ENCODE measurements at places on chromosomes 7 and 10.

- no peak for DNase-seq
Measured at GRCh38 chr10:108422286-108422685, 1257.8 kb upstream of the SORCS1 start.

DNA sequence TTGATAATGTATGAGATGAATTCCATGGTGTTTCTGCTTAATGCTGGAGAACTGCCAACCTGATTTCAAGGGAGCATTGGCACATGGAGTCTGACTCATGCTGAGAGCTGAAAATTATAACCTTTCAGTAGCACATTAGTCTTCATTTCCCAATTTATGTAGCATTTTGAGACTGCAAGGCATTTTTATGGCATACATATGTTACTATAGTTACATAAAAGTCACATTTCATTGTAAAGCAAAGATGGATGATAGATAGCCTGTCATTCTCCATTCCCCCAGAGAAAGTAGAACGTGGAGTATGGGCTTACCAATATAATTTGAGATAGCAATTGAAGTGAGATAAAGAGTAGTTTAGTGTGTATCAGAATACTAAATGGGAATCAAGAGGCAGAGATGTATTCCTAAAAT lies 103.1 kb downstream of the SLC16A9 start:
- no peak for DNase-seq

DNA sequence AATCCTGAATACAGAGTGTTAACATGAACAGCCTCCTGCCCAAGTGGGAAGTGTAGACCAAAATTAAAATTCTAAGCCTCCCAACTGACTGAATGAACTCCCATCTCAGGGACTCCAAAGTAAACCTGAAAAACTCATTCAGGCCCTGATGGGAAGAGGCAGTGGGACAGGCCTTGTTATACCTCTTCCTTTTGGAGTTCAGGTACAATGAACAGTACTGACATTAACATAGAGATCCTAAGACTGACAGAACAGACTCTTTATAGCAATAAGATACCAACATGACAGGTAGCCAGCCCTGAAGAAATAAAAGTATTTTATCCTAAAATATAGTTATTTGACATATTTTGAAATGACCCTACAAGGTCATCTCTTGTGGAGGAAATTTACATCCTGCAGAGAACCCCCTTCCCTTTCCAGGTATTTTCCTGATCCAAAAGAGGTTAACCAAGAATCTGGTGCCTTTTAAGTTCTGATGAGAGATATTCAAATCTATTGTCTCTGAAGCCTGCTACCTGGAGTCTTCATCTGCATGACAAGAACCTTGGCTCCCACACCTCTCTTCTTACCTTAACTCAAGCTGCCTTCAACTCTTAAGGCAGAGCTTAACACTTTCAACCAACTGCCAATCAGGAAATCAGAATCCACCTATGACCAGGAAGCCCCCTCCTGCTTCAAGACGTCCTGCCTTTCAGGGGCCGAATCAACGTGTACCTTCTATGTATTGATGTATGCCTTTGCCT lies 103.3 kb upstream of the PFKP start:
- no peak for DNase-seq

DNA sequence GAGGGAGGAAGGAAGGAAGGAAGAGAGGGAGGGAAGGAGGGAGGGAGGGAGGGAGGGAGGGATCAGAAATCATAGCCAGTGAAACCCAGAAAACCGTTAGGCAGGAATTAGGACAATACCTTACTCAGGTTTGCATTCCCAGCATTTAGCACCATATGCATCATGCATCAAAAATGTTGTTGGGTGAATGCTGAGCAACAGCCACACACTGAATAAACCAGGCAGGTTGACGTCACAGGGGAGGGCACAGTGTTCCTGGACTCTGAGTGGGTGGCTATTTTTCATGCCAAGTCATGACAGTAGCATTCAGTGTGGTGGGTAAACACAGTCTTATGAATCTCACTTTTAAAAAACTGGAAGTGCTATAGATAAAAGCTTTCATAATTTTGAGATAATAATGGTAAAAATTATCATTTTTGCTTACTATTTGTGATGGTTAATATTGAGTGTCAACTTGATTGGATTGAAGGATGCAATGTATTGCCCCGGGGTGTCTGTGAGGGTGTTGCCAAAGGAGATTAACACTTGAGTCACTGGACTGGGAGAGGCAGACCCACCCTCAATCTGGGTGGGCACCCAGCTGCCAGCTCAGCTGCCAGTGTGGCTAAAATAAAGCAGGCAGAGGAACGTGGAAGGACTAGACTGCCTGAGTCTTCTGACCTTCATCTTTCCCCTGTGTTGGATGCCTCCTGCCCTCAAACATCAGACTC lies 199.1 kb upstream of the PRKCQ start:
- DNase-seq, result no peak

DNA sequence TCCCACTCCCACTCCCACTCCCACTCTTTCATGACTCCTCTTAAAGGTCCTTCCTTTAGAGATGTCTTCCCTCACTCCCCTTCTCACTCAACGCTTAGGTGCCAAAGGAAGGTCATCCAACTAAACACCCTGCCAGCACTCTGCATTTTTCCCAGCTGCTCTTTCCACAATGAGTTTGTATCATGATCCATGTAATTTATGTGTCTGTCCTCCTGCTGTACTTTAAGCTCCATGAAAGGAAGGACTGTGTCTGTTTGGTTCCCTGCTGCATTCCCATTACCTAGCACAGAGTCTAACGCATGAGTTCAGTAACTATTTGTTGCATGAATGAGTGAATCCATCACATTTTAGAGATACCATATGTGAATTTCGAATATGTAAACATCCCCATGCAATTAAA lies 252.7 kb downstream of the KIF20B start:
- DNase-seq, result no peak

- DNase-seq, result no peak
Measured at GRCh38 chr10:35838054-35838453, 196.0 kb upstream of the FZD8 start.

- no peak for DNase-seq
Measured at GRCh38 chr10:120541984-120542383, 85.0 kb downstream of the PLPP4 start.

DNA sequence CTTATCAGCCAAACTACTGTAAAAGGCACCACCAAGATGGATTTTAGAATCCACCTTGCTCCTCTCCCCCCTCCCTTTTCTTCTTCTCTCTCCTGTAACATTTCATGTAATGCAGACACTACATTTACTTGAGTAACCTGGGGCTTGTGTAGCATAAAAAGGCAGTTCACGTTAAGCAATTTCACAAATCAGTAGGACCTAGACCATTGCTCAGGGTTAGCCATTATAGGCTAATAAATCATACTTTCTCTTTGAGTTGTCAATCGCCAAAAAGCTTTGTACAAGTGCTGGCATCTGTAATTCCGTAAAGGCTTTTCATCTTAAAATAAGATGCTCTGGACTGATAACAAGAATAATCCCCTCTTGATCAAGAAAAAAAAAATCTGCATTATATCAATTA lies 224.7 kb downstream of the GLI3 start:
- no peak for DNase-seq

DNA sequence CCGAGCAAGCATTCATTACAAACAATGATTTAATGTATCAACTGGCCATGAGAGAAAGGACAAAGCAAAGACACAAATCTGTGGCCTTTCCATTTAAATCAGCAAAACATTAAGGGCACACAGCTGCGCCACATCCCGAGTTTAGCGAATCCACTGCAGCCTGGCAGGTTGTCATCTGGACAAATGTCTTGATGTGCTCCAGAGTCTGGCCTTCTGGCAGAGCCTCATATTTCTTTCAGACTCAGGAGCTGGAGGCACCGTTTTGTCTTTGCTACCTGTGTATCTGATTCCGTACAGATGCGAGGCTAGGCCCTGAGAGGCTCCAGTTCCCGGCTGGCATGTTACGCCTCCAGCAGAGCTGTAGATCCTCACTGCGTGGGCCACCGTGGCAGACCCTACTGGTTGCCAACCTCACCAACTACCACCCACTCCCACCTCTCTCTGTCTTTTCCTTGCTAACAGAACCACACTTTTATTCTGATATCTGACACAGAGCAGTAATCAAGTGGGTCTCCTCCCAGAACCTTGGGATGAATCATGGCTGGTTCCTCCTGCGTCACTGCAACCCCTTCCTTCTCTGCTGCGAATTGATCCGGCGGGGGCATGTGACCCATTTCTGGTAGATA lies 40.9 kb upstream of the EFCAB10 start:
- DNase-seq, result no peak

DNA sequence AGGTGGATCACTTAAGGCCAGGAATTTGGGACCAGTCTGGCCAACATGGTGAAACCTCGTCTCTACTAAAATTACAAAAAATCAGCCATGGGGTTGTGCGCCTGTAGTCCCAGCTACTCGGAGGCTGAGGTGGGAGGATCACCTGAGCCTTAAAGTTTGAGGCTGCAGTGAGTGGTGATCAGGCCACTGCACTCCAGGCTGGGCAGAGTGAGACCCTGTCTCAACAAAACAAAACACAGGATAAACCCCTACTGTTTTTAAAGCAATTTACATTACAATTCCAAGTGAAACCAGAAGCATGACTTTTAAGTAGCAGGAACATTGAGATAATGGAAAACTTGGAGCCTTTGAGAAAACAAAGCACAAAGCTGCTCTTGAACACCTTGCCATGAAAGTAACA lies 92.4 kb upstream of the BTBD16 start:
- no peak for DNase-seq

- DNase-seq, result no peak
Measured at GRCh38 chr10:70673043-70673928, 980 bp downstream of the ADAMTS14 start.

DNA sequence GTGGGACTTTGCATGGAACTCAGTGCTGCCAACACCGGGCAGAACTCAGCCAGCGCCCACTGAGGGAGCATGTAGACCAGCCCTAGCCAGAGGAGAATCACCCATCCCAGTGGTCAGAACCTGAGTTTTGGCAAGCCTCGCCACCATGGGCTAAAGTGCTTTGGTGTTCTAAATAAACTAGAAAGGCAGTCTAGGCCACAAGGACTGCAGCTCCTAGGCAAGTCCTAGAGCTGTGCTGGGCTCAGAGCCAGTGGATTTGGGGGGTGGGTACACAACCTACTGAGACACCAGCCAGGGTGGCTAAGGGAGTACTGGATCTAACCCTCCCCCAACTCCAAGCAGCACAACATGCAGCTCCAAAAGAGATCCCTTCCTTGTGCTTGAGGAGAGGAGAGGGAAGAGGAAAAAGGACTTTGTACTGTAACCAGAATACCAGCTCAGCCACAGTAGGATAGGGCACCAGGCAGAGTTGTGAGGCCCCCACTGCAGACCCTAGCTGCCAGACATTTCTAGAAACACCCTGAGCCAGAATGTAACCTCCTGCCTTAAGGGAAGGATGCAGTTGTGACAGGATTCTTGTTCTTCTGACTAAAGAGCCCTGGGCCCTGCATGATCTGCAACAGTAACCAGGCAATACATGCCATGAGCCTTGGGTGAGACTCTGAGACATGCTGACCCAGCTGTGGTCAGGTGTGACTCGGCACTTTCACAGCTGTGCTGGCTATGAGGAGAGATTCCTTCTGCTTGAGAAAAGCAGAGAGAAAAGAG lies 24.4 kb downstream of the GSDME start:
- no peak for DNase-seq

GRCh38 chr7:22116451-22117030 lies 170.8 kb upstream of the CDCA7L start:
- DNase-seq, result no peak

DNA sequence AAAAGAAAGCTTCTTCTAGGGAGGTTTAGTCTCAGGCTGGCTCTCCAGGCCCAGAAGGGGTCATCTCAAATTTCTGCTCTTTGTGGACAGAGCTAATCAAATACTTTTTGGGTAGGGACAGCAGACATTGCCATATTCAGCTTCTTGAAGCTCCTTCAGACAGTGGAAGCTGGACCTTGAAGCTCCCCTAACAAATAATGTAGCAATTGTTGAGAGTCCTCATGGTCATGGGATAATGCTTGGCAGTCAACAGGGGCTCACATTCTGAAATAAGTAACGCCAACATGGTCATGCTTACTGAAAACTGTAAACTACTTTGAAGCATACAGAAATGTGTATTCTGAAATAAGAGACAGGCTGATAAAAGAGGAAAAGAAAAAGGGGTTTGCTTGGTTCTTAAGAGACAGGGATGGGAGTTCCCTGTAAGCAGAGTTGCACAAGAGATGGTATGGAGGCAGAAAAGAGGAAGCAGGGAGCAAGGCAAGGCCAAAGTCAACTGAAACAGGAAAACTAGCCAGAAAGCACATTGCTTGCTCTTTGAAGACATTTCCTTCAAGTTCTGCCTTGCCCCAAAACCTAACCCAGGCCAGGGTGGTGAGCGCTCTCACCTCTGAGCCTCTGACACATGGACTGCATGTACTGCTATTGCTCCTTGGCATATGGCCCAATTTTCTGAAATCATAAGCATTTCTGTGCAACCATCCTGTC lies 53.1 kb upstream of the KMT2E start:
- no peak for DNase-seq

GRCh38 chr7:157506268-157506667 lies 169.5 kb downstream of the DNAJB6 start:
- DNase-seq, result no peak

DNA sequence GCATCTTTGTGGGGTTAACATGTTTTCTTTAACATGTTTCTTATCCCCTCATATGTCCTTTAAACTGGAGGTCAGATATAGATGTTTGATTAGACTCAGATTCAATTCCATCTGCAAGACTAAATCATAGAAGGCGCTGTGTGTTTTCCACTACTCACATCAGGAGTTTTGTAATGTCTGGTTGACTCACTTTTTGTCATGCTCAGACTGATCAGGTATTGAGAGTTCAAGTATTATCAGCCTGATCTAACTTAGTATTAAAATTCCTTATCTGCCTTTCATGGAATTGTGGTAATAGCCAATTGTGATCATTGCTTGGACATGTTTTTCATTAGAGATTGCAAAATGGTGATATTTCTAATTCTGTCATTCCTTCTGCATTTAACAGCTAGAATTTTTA lies 30.2 kb downstream of the ENTPD7 start:
- DNase-seq, result no peak

DNA sequence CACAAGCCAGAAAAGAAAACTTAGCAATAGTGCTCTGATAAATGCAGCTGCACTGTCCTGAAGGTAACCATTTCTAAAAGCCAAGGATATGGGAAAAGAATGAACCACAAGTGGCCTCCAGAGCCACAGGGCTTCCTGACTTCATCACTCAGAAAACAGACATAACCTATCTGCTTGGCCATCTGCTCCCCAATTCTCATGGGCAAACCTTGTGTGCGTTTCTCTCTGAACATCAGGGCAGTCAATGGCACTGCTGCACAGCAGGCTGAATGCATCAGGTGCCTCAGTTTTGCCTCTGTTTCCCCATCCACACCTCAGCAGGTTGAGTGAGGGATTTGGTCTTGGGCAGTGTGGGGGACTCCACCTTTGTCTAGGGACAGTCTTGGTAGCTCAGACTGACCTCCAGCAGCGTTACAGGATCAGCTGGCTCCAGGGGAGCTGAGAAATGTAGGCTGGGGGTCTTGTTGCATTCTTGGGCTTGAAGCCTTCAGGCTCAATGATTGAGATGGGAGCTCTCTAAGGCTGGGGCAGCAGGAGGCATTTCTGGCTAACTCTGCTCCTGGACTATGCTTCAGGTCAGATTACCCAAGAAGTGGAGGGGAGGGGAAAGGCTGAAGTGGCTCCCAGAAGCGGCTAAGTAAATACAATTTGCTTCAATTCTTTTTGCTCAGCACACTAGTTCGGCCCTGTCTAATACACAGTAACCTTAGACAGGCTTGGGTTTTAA lies 23.6 kb upstream of the PDLIM1 start:
- no peak for DNase-seq

- DNase-seq, result no peak
Measured at GRCh38 chr10:121260377-121260776, 337.9 kb downstream of the FGFR2 start.

Data from liver (tissue), 10 donors.